ENCODE measurements at places on chromosomes 7 and 10.

DNA sequence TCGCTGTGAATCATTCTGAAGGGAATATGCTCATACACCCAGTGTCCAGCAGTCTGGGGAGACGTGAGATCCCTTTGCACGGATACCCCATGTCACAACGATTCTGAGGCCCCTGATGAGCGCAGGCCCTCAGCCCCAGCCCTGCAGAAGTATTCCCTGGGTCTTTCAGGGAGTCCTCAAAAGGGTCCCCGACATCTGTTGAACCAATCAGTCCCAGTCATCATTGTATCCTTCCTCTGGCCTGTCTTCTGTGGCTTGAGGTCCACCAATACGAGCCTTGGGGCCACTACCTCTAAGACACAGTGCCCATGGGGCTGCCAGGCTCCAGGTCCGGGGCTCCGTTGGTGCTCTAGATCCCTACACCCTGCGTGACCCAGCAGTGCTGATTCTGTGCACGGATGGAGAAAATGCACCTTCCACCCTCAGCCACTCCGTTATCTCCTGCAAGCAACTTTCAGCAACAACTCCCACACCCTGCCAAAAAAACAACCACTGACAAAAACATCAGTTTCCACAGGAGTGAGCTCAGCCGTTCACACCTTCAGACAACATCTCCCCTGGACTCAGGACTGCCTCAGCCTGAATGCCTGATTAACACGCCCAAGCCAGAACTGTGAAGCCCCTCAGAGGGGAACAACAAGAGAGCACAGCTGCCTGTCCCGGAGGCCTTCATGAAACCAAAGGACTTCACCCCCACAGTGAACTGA lies 46.9 kb upstream of the KDM7A start:
- DNase-seq, result no peak

DNA sequence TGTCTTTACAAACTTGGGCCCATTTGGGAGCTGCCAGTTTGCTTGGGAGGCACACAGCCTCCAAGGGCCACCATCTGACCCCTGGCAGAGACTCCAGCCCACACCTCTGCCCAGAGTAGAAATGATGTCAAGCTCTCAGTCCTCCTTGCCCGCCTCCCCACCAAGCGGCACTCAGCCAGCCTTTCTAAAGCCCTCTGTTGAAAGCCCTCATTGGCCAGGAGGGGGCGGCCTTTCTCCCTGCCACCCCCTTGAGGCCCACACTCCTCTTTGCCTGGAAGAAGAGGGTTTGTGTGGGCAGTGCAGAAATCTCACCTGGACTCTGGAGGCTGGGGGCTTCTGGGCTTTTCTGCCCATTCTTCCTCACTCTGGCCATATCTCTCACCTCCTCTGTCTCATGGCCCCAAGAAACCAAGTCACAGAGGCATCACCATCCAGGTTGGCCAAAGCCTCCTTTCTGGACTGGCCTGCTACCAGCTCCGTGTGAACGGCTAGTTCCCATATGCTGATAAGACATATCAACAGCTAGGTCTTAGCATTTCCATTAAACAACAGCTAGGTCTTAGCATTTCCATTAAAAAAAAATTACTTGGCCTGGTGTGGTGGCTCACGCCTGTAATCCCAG lies 36.1 kb downstream of the UBTD1 start:
- peak; percentile 13 for DNase-seq

DNA sequence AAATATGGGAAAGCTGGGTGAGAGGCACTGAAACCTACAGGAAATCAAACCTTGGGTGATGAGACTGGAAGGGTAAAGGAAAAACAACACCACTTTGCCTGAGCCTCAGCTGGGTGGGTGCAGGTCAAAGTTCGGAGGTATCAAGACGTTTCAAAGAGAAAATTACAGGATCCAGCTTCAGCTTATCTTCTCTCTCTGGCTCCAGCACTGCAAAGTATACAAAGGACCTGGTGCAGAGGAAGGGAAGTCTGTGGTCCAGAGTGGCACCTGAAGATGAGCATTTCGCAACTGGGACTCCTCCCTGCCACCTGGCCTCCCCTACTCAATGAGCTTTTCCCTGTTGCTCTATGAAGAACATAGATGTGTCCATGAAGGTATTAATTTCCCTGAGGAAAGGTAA lies 6.4 kb upstream of the FXYD4 start:
- DNase-seq, result no peak

DNA sequence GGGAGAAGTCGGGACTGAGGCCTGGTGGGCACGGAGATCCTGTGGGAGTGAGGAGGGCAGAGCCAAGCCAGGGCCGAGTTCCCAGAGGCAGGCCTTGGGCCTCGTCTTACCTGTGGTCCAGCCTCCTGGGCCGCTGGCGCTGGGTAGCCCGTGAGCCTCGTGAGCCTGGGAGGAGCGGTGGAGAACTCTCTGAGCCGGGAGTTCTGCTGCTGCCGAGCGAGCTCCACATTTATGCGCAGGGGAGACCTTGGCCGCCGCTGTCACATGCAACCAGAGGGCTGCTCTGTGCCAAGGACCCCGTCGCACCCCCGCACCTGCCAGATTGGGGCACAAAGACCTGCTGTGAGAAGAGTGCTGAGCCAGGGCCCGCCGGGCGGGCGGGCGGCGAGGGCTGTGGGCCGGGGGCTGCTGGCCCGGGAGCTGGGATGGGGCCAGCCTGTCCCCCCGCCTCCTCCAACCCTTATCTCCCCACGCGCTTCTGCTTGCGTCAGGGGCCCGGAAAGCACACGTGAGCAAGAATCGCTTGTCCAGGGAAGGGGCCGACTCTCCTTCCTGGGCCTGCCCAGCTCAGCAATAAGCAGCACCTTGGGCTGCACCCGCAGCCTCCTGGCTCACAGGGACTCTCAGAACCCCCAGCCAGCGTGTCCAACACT lies 10.2 kb downstream of the VENTX start:
- DNase-seq, result no peak

GRCh38 chr10:32437334-32437733 lies 8.6 kb upstream of the CCDC7 start:
- no peak for DNase-seq

GRCh38 chr10:48302515-48303476 lies 3.7 kb upstream of the MAPK8 start:
- DNase-seq, result no peak

- no peak for DNase-seq
These were observed 4.6 kb upstream of the C10orf95 start for GRCh38 chr10:102455893-102456471.

GRCh38 chr10:69333205-69333604 lies 54.9 kb downstream of the HK1 start:
- DNase-seq, result no peak

DNA sequence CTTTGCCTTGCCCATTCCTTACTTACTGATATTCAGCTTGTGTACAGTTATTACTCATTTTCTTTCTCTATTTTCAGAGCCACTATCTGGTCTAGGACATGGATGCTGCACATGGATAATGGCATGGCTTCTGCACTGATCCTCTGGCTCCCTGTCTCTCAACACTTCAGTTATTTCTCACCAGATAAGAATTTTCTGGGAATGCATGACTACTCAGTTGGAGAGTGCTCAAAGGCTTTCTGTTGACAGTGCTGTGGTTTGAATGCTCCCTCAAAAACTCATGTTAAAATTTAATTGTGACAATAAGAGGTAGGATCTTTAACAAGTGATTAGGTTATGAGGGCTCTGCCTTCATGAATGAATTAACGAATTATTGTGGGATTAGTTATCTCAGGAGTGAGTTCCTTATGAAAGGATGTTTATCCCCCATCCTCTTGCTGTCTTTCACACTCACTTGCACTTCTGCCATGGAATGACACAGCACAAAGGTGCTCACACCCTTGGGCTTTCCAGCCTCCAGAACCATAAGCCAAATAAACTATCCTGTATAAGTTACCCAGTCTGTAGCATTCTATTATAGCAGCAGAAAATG lies 16.1 kb upstream of the PIK3CG start:
- no peak for DNase-seq

DNA sequence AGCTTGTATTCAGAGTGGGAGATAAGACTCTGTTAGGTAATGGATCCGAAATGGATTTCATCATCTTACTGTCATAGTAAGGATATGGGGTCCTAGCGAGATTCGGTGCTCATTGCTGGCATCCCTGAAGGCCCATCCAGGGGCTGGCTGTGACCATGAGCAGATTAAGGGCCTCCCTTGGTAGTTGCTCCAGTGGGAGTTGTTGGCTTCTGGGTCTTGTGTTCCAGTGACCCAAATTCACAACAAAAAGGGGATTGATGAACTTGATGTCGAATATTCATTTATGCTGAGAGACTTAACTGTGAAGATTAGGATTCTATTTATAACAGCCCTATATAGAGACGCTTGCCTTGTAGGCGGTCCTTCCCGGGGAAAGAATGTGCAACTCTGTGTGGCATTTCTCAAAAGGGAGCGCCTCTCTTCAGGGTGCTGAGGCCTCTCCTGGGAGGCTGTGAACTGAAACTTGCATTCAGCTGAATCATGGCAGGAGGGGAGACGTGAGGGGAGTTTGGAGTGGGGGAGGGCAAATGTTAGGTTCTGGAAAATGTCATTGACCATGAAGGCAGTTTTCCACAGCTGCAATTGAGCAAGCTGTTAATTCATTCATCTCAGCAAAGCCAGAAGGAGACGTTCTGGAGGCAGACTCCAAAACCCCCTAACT lies 233.1 kb upstream of the FZD8 start:
- no peak for DNase-seq

GRCh38 chr7:119925581-119926289 lies 347.2 kb upstream of the KCND2 start:
- DNase-seq, result no peak

DNA sequence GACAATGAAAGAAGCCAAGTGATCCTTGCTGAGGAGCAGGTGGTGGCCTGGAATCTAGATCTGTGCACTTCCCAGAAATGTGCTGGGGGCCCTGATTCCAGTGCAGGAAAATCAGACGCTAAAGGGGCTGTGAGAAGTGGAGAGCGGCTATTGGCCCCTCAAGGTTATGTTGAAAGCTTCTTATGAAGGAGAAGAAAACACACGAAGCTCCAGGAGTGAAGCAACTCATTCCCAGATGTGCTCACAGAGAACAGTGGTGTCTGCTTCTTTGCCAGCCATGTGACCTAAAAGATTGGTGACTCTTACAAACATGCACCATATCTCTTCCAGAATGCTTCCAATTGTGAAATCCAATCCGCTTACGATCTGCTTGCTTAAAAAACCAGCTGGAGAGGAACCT lies 679.3 kb upstream of the IGFBP3 start:
- DNase-seq, result no peak

- no peak for DNase-seq
These were observed 23.6 kb downstream of the FKBP6 start for GRCh38 chr7:73351447-73352167.

GRCh38 chr10:85786401-85786899 lies 580.1 kb downstream of the GRID1 start:
- no peak for DNase-seq

DNA sequence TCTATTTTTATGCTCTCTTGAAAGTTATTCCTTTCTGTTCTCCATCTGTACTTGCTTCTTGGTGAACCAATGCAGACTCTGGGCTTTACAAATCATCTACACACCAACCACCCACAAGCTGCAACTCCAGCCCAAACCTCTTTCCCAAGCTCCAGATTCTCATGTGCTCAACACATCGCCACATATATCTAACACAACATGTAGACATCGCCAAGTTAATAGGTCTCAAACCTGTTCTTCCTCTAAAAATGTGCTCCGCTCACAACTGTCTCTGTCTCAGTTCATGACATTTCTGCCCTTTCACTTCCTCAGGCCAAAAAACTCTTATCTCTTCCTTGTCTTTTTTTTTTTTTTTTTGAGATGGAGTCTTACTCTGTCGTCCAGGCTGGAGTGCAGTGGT lies 95.7 kb upstream of the EEPD1 start:
- DNase-seq, result no peak

DNA sequence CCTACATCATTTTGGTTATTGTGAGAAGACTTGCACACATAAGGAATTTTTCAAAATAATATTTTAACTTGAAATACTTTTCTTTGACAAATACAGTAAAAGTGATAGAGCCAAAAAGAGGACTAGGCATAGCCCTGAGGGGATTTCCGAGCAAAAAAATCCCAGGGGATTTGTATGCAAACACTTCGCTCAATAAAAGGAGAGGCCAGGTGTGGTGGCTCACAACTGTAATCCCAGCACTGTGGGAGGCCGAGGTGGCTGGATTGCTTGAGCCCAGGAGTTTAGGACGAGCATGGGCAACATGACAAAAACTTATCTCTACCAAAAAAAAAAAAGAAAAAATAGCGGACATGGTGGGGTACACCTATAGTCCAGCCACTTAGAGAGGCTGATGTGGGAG lies 193.0 kb downstream of the PCDH15 start:
- DNase-seq, result no peak

DNA sequence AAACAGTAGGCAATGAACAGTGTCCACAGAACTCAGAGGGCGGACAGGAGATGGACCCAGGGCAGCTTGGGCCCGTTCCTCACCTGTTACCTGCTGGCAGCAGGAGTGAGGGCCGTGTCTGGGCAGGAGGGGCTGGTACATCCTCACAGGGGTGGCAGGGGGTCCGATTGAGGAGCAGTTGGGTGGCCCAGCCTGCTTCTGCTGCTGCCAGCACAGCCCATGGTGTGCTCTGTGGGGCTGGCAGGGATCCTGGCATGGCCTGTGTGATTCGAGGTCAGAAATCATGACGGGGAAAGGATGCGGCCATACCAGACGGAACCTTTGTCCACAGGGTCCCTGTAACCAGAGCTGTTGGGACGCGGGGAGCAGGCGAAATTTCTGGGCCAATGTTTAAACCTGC lies 49.6 kb downstream of the INPP5A start:
- DNase-seq, result no peak

DNA sequence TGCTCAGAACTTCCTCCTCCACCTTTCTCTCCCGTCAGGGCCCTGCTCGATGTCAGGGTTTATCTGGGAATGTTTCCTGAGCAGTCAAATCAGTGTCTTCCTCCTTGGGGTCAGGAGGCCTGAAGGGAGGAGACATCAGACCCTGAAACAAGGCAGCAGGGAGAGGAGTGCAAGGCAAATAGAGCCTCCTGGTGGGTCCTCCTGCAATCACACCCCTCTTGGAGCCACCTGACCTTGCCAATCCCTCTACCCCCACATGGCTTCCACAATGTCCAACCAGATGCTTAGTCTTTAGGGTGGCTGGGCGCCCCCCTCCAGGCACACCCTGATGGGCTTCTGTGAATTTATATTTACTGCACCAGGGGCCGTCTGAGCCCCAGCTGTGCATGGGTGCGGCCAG lies 12.2 kb downstream of the GPR26 start:
- no peak for DNase-seq

- DNase-seq, result no peak
These were observed 605 bp downstream of the SUFU start for GRCh38 chr10:102504179-102504975.

DNA sequence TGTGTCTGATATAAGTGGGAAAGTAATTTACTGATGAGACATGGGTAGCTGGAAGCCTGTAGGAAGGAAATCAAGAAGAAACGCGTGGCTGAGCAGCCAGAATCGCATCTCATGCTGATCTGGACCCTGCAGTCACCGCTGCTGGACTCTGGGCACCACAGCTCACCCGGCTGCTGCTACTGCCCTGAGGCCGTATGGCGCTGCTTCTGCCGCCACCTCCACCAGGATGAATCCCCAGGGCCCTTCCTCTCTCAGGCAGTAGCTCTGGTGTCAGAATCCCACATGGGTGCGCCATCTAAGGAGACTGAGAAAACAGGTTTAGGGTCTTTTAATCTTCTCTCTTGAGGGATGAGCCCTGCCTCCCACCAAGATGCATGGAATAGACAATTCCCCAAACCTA lies 70.3 kb upstream of the AGK start:
- no peak for DNase-seq

- no peak for DNase-seq
These were observed 182.2 kb downstream of the PHF14 start for GRCh38 chr7:11155883-11156282.

- DNase-seq, result no peak
These were observed 88.5 kb downstream of the PPP1R9A start for GRCh38 chr7:94995921-94996320.

- DNase-seq, result no peak
These were observed 63.8 kb downstream of the KLHDC10 start for GRCh38 chr7:130134106-130134636.

All from amygdala (tissue), 56 donors.